Activated CD4-positive, alpha-beta T cell treated with anti-CD3 and anti-CD28 coated beads for 24 hours (primary cell): ENCODE measurements at places on chromosomes 12 and 14.

GRCh38 chr14:101852785-101853184 is 91.3 kb downstream of the PPP2R5C start:
- DNase-seq = no peak

DNA sequence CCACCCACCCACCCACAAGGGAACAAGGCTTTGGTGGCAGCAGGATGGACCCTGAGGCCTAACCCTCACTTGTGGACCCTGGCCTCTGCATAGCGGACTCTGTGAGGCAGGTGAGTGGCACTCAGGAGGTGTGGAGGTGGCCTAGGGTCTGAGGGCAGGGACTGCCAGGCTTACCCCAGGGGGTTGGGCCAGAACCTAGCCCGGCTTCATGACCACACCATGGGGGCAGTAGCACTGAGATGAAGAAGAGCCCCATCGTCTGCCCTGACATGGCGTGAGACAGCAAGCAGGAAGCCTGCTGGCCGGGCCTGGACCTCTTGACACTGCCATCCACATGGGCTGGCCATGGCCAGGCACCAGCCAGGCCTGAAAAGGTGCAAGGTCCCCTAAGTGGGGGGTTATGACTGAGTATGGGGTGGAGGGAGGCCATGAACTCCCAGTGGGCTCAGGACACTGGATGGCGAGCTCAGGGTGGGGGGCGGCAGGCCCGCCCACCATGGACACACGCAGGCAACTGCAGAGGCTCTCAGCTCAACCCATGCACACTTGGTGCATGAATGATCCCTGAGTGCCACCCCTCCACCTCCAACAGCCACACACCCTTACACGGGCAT is 29.3 kb downstream of the JAG2 start:
- DNase-seq = no peak

GRCh38 chr14:99736603-99737371 is 52.7 kb downstream of the CYP46A1 start:
- no peak for DNase-seq

DNA sequence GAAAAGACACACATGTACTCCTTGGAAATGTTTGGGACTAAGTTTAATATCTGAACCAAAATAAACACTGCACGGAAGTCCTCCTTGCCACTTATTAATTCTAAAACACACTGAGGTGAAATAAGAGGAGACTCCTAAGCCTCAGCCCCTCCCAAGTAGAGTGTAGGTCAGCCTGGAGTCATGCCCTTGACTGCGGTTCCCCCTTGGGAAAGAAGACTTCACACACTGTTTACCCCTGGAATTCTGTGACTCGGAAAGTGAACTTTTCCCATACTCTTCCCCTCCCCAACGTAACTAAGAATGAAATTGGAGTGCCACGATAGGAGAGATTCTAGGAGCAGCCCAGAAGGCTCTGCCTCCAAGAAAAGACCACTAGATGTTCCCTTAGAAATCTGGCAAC is 8.6 kb upstream of the TFCP2 start:
- no peak for DNase-seq

DNA sequence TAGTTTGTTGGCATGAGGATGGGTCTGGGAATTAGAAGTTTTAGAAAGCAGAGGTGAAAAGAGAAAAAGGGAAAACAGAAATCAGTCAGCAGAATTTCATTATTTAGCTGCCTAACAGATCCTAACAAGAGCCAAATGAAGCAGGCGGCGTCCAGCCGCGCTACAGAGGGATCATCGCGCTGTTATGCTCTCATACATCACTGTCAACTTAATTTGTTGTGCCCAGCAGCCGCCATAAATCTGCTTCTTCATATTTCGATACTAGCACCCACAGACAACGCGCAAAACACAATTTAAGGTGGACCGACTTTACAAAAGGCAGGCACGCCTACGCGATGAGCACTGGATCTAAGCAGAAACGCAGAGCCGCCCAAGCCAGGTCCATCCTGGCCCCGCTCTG is 66.7 kb downstream of the SETD3 start:
- DNase-seq = no peak

- no peak for DNase-seq
These were observed 64.5 kb upstream of the USP44 start for GRCh38 chr12:95615749-95616148.

- DNase-seq = no peak
These were observed 45.8 kb upstream of the ATP23 start for GRCh38 chr12:57895389-57896114.

DNA sequence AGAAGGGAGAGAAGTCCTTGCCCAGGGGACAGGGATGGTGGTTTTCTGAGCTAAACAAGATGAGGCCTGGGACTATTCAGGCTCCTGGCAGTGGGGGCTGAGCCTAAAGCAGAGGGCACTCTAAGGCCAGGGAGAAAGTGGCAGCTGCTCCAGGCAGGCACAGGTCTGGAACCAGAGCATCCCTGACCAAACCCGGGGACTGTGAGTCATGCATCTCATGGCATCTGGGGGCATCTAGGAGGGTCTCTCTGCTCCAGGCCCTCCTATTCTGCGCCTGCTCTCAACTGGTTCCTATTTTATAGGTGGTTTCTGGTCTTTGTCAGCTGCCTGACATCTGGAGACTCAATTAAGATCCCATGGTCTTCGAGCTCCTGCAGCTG is 11.6 kb downstream of the KRT7 start:
- no peak for DNase-seq

- DNase-seq = no peak
These were observed 331.1 kb downstream of the GLT1D1 start for GRCh38 chr12:129184127-129184928.

DNA sequence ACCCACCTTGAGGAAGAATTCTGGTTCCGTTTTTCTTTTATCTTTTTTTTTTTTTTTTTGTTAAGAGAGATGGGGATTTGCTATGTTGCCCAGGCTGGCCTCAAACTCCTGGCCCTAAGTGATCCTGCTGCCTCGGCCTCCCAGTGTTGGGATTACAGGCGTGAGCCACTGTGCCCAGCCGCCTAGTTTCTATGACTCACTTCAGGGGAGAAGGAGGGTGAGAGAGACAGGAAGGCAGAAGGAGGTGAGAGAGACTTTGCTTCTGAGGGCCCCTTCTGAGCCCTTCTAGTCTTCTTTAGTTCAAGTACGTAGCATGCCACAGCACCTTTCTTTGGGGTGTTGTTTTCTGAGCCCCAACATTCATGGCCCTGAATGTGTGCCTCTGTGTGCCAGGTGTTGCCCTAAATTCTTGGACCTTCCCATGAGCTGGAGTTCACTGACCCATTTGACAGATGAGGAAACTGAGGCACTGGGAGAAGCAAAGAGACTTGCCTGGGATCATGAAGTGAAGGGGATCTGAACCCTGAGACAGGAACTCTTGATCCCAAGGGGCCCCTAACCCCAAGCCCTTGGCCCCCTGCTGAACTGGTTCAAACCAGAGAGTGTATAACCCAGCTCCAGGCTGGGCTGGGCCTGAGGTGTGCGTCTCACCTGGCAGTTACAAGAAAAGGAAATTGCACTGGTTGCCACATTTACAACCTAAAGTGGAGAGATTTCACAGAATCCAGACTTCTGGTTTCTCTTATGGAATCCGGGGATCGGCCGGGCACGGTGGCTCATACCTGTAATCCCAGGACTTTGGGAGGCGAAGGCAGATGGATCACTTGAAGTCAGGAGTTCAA is 20.8 kb downstream of the SH2B3 start:
- no peak for DNase-seq

GRCh38 chr14:63941023-63941422 is 88.2 kb downstream of the SYNE2 start:
- DNase-seq = no peak

DNA sequence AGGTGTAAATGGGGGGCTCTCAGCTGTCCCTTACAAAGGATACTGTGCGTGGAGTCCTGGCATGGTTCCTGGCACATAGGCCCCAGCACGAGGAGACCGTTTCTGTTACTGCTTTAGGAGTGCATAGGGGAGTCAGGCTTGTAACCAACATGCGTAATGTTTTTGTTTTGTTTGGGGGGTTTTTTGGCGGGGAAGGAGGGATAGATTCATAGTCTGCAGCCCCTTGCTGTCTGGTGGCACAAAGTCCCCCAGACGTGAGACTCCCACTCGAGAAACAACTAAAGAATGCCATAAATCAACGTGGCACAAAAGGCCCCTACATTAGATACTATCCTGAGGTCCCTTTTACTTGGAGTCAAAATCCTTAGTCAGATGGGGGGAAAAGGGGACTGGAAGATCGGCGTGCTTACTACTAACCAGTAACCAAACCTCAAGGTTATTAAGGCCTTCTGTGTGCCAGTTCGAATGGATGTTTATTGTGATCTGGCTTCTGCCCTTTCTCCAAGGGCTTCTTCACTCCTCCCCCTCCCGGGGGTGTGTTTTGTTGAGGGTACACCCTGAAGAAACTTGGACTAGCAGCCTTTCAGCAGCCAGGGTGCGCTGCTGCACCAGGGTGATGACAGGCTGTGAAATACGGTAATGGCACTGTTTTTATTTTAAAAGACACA is 874 bp downstream of the ISCU start:
- peak; percentile 78 for DNase-seq

DNA sequence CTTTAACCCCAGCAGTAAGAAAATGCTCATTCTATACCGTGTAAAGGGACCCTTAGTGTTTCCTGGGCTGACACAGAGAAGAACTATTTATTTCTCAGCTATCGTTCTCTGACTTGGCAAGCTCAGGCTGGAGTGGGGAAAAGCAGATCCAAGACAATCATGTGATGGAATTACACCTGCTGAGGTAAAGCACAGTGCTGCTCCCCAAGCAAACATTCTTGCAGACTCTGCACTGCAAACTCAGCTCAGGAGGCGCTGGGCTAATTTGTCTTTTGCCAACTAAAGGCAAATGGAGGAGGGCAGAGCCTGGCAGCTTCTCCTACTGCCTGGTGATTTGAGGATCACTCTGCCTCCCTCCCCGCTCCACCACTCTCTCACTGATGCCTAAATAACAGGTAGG is 57.8 kb upstream of the FUT8 start:
- no peak for DNase-seq

GRCh38 chr12:43291516-43291915 is 260.5 kb downstream of the ADAMTS20 start:
- DNase-seq = no peak

DNA sequence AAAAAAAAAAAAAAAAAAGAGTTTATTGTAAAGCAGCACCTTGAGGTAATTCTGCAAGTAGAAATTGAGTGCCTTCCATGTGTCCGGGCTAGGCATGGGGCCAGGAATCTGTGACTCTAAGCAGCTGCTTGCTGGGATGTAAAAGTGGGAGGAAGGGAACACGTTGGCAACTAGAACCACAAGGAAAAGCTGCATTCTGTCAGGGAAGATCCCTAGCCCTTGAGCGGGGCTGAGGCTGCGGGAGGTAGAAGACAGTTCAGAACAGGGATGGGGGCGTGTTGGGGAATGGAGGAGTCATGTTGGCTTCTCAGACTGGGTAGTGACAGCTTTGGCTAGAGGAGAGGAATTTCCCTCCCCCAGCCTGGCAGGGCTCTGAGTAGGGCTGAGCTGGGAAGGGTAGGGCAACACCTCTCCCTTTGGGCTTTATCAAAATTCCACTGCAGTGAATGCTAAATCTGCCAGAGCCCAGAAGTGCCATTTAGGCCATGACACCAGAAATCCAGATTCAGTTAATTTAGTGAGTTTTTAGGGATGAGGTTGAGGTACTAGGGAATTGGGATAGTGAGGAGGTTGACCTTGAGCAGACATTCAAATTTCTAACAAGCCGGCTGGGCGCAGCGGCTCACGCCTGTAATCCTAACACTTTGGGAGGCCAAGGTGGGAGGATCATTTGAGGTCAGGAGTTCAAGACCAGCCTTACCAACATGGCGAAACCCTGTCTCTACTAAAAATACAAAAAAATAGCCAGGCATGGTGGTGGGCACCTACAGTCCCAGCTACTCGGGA is 3.4 kb upstream of the TRAFD1 start:
- DNase-seq = no peak

DNA sequence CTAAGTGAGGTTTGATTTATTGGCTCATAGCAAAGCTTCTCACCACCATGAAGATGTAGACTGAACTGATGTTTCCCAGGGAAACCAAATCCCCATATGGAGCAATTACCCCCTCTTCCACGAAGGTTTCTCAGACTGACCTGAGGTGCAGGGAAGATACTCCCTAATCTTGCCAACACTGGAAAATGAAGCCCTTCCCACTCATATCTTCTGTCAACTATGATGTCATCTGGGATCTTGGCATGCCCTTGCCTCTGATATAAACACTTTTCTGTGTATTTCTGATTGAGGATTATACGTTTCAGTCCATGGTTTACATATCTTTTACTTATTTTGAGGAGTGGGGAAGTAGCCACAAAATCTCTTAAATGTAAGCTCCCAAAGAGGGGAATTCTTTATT is 14.1 kb upstream of the CISTR start:
- no peak for DNase-seq

DNA sequence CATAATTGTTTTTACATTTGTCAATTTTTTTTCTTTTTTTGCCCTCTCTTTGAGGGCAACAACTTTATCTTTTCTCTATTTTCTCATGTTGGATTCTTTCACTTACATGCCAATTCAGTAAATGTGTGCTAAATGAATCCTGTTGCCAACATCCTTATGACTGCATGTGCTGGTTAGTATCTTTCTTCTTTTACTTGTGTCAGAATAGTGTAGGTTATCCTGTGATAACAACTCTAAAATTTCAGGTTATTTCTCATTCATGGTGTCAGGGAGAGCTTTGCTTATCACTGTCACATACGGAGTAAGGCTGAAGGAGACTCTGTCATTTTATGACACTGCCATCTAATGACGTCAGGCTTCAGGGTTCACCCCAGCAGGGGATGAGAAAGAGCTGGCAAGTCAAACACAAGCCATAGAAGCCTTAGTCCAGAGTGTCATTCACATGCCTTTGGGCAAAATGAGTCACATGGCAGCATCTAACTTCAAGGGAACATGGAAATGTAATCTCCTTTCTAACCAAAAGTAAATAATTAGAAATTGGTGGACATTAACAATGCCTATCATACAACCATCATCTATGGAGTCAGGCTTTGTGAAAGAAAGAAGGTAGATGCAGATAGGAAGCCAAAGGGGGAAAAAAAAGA is 242.5 kb upstream of the ATP2B1 start:
- no peak for DNase-seq

DNA sequence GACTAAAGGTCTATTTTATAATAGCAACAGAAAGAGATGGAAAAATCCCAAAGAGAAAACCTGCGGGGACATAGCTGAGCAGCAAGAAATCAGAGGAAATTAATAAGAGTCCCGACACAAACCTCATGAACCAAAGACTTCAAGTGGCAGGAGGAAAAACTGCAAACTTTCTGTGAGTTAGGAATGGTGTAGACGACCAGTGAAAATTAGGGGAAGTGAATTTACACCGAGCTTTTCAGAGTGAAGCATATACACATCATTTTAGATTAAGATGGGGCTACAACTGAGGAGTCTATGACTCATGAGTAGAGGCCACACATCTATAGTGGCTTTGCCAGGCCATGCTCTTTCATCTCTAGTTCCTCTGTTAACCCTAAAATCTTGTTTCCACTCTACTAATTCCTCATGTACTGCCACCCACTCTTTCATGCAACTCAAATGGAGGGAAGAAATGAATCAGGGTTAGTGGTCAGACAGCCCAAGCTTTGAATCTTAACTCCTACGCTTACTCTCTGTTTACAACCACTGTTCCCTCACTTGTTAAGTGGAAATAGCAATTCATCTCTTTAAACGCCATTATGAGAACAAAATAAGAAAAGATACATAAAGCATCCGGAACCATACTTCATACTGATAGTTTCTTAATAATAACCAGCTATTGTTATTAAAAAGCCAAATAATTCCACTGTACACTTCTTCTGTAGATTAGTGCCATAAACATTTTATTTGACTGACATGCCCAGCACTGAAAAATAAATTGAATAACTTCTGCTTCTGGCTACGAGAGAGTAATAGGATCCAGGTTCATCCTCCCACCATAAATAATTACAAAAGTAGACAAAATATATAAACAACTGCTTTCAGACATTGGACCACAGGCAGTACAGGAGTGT is 219.3 kb downstream of the RMST start:
- no peak for DNase-seq

- DNase-seq = no peak
These were observed 930.5 kb upstream of the NOVA1 start for GRCh38 chr14:27528328-27528727.
